Activated CD4-positive, alpha-beta T cell treated with anti-CD3 and anti-CD28 coated beads for 36 hours (primary cell): ENCODE measurements at places on chromosomes 12 and 14. TPM values are rescaled to one million over a fixed set of nuclear protein-coding genes. Genes with fewer than 3 reads are reported as not detected.
A peak's percentile ranks its signal among the peaks of the same experiment; 100 is the strongest.

HOXC12 gene
- total RNA-seq, result not detected

DNA sequence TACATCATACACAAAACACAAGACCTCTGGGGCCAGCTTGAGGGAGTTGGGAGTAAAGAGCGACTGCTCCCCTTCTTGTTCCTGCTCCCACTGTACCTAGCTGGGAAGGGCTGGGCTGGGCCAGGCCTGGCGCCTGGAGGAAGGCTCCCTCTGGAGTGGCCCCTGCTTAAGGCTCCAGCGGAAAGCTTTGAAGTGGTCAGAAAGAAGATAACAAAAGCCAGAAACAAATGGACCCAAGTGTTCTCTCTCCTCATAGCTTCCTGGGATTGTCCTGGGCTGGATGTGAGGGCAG, 25.3 kb downstream of the PRPF40B start:
- DNase-seq, result no peak

PPP1R36 gene
- 0.14 TPM for total RNA-seq

CARMIL3 gene
- 0.91 TPM for total RNA-seq

DNA sequence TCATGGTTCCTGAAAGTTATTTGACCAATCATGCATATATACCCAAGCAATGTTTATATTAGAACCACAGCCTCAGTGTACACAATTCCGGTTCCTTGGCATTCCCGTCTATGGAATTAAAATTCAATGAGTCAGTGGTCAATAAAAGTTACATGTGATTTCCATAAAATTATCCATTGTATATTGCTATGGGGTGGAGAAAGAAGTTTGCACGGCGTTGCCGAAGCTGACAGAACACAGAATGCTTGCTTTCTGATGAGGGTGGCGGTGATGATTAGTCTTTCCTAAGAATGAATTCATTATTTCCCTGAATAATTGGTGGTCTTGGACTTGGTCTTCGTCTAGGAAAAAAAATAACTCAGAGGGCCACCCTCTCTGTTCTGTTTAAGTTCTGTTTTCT, 214.1 kb downstream of the ANO2 start:
- DNase-seq, result no peak

GRCh38 chr14:94499673-94500072, 9.6 kb downstream of the SERPINA12 start:
- no peak for DNase-seq

DNA sequence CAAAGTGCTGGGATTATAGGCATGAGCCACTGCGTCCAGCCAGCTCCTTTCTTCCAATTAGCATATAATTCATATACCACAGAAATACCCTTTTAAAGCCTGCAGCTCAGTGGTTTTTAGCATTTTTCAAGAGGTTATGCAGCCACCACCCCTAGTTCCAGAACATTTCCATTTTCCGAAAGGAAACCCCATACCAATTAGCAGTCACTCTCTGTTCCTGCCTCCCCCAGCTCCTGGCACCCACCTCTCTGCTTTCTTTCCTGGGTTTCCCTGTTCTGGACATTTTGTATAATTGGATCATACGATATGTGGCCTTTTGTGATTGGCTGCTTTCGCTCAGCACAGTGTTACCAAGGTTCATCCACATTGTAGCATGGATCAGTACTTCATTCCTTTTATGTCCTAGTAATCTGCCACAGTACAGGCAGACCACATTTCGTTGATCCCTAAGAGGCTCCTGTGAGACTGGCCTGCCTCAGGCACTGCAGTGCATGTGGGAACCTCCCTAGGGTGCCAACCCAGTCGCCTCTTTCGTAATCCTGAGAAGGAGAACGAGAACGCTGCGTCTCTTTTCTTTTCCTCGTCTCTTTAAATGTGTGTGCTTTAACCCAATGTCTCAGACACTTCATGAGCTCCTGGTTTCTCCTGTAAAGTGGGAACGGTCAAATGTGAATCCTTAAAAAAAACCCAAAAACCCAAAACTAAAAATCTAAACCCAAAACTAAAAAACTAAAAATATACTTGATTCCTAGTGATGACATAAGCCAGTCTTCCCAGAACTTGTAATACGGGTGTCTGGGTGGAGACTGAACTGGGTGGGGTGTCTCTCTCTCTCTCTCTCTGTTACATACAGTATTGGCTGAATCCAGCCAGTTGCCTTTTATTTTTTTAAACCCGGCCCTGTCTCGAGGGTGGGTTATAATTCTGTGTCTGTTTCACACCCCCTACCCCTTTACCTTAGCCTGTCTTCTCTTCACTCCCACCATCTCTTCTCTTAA, 14.7 kb downstream of the AACS start:
- no peak for DNase-seq

- no peak for DNase-seq
These were observed 81.2 kb upstream of the OVCH1 start for GRCh38 chr12:29578731-29579130.

GRCh38 chr12:106766393-106766826, 8.1 kb upstream of the RIC8B start:
- peak; percentile 25 for DNase-seq

DNA sequence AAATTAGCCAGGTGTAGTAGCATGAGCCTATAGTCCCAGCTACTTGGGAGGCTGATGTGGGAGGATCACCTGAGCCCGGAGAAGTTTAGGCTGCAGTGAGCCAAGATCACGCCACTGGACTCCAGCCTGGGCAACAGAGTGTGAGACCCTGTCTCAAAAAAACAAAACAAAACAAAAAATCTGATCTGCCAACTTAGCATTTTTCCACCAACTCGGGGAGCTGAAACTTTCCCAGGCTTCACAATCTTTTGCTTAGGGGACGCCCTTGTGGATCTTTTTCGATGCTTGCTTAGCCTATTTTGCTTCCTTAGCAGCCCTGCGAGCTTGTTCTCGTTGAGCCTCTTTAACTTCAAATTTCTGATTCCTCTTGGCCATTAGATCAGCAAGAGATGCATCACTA, 13.8 kb downstream of the CCDC177 start:
- DNase-seq, result no peak
